EH (cell line): ENCODE measurements at places on chromosomes 13 and 19.

GRCh38 chr13:66532845-66533244, 697.3 kb downstream of the PCDH9 start:
- no peak for DNase-seq

- DNase-seq, result peak; percentile 62
Observed at GRCh38 chr13:41658057-41658661, 200.8 kb downstream of the RGCC start.

DNA sequence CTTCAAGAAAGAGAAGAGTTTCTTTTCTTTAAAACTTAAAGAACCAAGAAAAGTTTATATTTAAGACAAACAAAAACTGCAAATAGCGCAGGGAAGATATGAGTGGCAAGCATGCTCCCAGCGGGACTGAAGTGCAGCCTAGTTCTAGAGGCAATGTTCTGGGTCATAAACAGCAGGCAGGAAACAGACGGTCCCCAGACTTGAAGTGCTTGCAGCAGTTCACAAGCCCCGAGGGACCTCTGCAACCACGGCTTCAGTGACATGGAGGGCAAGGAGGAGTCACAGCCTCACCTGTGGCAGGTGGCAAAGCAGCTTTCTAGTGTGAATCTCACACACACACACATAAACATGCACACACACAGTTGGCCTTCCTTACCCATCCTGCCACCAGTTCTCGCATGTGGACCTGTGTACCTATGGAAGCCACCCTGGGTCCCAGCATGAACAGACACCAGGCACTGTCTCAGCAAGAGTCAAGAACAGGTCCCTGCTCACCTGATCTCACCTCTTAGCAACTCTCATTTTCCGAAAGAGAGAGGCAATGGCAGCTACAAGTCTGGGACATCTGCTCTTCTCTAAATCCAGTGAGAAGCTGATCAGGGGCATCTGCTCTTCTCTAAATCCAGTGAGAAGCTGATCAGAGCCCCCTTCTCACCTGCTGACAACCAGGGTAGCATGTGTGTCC, 162.0 kb downstream of the EFNB2 start:
- peak; percentile 52 for DNase-seq

DNA sequence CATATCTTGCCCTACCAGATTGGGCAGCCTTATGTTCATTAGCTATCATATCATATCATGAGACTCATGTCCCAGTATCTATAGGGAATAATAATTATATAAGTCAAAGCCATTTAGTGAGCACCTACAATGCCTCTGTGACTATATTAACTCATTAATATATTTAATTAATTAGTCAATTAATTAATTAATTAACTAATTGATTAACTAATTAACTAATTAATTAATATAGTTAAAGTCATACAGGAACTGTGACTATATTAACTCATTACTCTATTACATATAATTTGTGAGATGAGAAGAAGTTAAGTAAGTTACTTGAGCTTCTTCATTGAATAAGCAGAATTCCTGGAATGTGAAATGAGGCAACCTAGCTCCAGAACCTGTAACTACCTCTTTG, 588.3 kb upstream of the SLITRK1 start:
- no peak for DNase-seq

GRCh38 chr13:106139377-106139776, 396.1 kb downstream of the EFNB2 start:
- no peak for DNase-seq

GRCh38 chr13:31595563-31595962, 143.8 kb upstream of the RXFP2 start:
- DNase-seq, result no peak
